AG10803 (cell line): ENCODE measurements at places on chromosomes 2 and 18.

- no peak for DNase-seq
These were observed 63.4 kb upstream of the SP5 start for GRCh38 chr2:170651624-170652325.

DNA sequence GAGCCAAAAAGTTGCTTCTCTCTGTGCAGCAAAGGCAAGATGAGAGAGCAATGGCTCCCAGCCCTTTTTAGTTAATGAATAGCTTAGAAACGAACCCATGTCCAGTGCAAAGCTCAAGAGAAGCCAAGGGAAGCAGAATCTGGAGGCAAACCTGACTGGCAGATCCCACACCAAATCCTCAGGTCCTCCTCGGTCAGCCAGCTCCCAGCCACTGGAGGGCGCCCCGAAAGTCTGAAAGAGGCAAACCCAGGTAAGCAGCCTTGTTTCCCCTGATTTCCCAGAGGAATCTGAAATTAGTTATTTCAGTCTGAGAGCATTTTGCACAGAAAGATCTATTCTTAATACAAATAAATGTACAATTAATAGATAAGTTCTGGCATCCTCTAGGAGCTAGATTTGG is 71.3 kb upstream of the PID1 start:
- no peak for DNase-seq

DNA sequence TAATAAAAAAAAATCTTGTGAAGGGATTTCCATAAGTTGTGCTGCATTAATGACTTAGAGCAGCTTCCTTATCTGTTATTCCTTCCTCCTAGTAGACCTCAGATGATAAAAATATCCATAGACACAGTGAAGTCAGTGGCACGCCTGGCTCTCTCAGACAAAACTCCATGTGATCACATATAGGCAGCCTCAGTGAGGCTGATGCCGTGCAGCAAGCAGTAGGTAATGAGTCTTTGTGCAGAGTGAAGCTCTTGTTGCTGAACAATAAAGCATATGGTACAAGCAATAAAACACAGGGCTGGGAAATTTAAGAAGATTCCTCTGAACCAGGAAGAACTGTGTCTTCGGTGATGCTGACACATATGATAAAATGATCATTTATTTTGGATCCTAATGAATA is 102.7 kb downstream of the CSRNP3 start:
- no peak for DNase-seq

GRCh38 chr2:55169359-55169758 is 62.7 kb downstream of the CLHC1 start:
- DNase-seq: no peak

GRCh38 chr2:41483226-41483625 is 564.6 kb upstream of the PKDCC start:
- DNase-seq: no peak

GRCh38 chr2:231930593-231931281 is 4.5 kb upstream of the NPPC start:
- DNase-seq: peak; percentile 25

DNA sequence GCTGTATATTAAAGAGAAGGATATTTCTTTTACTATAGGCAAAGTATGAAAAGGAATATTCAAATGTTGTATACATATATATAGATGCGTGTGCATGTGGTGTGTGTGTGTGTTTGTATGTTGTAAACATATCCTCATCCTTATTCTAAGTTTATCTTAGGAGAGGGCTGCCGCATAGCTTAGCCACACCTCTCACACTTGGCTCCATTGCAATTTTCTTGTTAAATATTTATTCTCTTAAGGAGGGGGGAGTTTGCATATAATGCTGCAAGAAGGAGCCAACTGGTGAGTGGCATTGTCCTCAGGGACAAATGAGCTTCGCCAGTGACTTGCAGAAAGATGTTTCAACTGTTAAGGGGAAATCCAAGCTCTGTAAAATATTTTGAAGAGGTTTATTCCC is 360.1 kb upstream of the RND3 start:
- no peak for DNase-seq
